Cortex of kidney (tissue), 1 donor: ENCODE measurements at places on chromosomes 2 and 18.

DNA sequence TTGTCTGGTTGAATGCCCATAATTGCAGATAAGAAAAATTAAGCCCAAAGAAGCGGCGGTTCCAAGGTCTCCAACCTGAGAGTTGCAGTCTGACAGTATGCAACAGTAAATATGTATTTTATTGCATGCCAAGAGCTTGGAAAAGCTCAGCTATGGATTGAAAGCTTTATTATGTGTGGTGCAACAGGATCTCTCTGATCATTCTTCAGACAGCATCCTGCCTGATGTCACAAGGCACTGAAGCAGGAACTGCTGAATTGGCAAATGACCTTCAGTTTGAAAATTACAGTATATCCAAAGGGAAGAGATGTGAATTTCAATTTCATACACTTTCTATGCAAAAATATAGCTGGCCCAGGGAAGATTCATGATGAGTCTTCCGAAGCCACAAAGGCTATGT is 42.5 kb downstream of the DOCK10 start:
- no peak for DNase-seq

DNA sequence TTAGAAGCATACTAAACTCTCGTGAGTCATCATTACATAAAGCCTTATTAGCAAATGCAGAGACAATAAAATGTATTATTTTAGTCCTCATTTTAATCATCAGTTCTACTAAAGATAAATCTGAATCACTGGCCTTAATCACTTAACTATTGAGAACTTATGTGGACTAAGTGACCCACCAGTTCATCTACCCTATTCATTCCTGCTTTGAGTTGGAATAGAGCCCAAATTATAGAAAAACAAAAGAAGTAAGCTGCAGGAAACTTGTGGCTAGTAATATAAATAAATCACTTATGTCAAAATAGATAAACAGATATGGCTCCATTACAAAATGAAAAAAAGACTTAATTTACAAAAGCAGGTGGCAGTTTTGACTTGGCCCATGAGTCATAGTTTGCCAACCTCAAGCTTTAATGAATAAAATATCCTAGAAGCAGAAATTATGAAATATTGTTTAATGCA is 851.8 kb upstream of the CRIM1 start:
- no peak for DNase-seq

DNA sequence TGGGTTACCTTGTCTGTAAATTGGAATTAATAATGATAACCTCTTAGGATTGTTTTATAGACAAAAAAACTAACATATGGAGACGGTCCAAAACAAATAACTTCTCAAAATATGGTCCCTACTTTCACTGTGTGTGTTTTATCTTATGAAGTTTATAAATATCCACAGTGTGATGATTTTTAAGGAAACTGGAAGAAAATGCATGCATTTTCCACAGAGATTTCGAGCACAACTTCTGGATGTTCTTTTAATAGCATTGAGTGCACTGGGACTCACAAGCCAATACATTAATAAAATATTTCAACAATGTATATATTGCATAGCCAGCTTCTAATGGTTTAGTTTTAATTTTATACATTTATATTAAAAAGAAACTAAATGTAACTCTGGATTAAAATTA is 87.9 kb upstream of the SPHKAP start:
- no peak for DNase-seq

GRCh38 chr2:151422917-151423439 is 13.3 kb downstream of the RIF1 start:
- DNase-seq = no peak

GRCh38 chr2:164302786-164303185 is 318.5 kb downstream of the GRB14 start:
- no peak for DNase-seq

- DNase-seq = no peak
Measured at GRCh38 chr18:54148151-54148550, 76.3 kb downstream of the MBD2 start.

- no peak for DNase-seq
Measured at GRCh38 chr18:31667185-31667584, 17.2 kb downstream of the B4GALT6 start.

DNA sequence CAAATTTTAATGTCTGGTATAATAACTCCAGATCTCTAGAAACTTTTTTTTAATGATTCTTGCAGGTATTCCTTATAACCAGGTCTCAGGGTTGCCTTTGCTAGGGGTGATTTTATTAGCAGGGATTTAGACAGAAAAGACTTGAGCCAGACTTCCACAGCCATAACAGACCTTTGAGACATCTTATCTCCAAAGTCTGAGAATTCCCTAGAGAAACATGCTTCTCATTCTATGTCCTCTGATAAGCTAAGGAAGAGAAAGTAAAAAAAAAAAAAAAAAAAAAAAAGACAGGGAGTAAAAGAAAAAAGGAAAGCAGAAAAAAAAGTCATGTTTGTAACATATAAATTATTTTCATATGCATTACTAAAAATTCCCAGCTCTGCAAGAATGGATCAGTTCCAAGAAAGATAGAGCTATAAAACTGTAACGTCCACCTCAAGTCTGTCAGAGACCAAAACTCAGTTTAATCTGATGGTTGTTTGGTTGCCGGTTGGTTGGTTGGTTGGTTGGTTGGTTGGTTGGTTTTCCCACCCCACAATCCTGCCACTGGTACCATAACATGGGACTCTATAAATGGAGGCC is 153.8 kb downstream of the COL6A3 start:
- no peak for DNase-seq

DNA sequence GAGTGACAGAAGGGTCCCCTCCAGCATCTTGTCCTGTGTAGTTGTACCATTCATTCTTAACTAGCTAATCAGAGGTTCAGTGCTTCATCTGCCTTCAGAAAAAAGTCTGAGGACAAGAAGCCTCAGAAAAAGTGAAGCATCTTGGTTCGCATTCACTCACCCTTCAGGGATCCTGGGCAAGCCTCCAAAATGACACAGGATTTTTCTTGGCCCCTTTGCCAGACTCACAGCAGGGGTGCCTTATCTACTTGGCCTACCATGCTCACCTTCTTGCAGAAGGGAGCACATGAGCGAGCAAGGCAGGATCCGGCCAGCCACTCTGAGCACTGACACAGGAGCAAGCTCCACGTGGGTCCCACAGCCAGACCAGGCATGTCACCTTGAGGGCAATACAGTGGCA is 43.1 kb upstream of the XDH start:
- no peak for DNase-seq
